Fibroblast of lung (primary cell): ENCODE measurements at places on chromosomes 5 and 9. TPM values are rescaled to one million over a fixed set of nuclear protein-coding genes. Genes with fewer than 3 reads are reported as not detected.

DDX31 gene
- 9.5 and 10.1 TPM in 2 replicates for total RNA-seq

FGD3 gene
- total RNA-seq = under 0.01 TPM in 1 of 2 replicates, not detected in the other

CCDC69 gene
- total RNA-seq = 4.0 and 6.4 TPM in 2 replicates

GRCh38 chr5:73670731-73671130, 44.7 kb downstream of the ARHGEF28 start:
- no peak for DNase-seq

- no peak for DNase-seq
These were observed 142.7 kb downstream of the MLLT3 start for GRCh38 chr9:20479419-20480155.

- DNase-seq = no peak
These were observed 378.5 kb downstream of the PLK2 start for GRCh38 chr5:58081435-58081834.

- DNase-seq = no peak
These were observed 183.5 kb upstream of the GDNF start for GRCh38 chr5:38023371-38023770.

DNA sequence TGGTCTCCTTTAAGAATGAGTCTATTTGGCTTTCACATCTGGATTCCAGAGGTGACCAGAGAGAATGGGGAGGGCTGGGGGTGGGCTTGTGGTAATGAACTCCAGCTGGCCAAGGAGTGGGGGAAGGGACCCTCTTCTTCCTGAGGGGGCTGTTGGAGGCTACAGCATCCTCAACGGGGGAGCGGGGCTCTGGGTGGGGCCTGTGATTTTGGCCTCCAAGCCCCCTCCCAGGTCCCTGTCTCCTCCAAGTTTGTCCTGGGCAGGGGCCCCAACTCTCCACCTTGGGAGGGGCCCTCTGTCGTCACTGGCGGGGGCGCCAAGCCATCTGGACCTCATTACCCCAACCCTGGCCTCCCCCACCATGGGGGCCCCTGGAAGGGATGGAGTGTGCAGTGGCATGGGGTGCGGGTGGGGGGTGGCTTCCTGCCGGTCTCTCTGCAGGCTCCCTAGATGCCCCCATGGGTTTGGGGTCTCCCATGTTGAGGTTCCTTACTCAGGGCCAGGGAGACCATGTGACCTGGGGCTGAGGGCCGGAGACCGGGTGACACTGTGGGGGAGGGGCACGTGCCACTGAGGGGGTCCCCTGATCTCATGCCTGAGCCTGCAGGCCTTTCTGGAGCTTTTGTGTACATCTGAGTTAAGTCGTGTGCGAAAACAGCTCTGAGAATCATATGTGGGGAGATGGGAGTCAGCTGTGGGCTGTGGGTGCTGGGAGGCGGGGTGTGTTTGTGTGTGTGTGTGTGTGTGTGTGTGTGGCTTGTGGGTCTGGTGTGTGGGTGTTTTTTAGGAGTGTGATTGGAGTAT, 32.4 kb downstream of the GOLGA2 start:
- peak; percentile 71 for DNase-seq
